Stimulated activated CD8-positive, alpha-beta memory T cell treated with anti-CD3 and anti-CD28 coated beads, Interleukin-2, amount 100 ng/mL, for 1 hour (primary cell): ENCODE measurements at places on chromosomes 3 and 15.
A peak's percentile ranks its signal among the peaks of the same experiment; 100 is the strongest.

GRCh38 chr3:8278448-8278847 is 223.2 kb upstream of the LMCD1 start:
- no peak for DNase-seq

DNA sequence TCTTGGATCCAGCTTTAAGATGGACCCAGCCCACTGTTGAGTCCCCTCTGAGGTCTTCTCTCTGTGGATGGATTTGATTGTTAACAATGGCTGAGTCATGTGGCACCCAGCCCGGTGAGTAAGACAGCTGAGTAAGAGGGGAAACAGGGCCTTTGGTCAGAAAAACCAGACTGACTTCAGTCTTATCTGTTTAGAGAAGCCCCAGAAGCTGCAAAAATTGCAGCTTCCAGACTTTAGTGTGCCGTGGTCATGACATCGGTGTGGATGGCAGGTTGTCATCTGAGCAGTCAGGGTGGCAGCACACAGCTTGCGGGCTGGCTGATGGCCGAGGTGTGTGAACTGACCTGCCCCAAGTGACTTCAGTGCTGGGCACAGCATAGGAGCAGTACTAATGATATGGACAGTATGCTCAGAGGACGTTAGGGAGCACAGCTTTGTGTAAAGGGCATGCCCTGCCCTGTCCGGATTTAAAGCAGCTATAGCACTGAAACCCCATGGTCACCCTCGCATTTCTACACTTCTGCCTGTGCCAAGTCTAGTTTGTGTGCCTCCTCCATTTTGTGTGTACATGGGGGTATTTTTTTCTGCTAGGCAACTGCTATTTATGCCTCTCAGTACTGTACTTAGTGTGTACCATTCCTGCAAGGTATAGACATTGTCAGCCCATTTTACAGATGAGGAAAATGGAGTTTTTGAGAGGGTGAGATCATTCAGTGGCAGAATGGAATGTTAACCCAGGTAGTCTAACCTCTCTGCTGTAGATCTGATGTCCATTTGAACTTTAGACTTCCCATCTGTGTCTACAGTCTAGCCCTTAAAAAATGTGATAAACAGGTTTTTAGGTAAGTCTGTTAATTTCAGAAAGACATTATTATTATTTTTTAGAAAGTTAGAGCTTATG is 44.4 kb downstream of the FLNB start:
- no peak for DNase-seq

- peak; percentile 73 for DNase-seq
Observed at GRCh38 chr15:75455424-75455981, 4.0 kb upstream of the SIN3A start.

- no peak for DNase-seq
Observed at GRCh38 chr15:39404767-39405181, 176.1 kb upstream of the THBS1 start.

- DNase-seq, result no peak
Observed at GRCh38 chr15:48202068-48202467, 4.0 kb upstream of the SLC12A1 start.

GRCh38 chr15:61051569-61052031 is 177.5 kb downstream of the RORA start:
- no peak for DNase-seq

DNA sequence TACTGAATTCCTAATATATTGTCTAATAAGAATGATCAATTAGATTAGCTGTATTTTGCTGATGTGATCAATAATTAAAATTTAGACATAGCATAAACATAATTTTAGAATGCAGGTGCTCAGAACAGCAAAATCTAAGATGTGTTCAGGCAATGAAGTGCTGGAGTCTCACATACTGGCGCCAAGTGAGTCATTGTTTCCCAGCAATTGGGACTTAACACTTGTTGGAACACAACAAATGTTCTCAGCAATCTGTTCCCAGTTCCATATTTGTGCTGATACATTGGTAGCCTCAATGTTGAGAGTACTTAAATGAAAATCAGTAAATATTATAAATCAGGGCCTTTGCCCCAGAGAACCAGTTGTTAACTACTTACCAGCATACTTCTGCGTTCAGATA is 619.0 kb downstream of the ROBO1 start:
- no peak for DNase-seq

- no peak for DNase-seq
Observed at GRCh38 chr3:146280864-146281263, 30.0 kb upstream of the PLSCR4 start.
